EH (cell line): ENCODE measurements at places on chromosomes 6 and 20.
A peak's percentile ranks its signal among the peaks of the same experiment; 100 is the strongest.

DNA sequence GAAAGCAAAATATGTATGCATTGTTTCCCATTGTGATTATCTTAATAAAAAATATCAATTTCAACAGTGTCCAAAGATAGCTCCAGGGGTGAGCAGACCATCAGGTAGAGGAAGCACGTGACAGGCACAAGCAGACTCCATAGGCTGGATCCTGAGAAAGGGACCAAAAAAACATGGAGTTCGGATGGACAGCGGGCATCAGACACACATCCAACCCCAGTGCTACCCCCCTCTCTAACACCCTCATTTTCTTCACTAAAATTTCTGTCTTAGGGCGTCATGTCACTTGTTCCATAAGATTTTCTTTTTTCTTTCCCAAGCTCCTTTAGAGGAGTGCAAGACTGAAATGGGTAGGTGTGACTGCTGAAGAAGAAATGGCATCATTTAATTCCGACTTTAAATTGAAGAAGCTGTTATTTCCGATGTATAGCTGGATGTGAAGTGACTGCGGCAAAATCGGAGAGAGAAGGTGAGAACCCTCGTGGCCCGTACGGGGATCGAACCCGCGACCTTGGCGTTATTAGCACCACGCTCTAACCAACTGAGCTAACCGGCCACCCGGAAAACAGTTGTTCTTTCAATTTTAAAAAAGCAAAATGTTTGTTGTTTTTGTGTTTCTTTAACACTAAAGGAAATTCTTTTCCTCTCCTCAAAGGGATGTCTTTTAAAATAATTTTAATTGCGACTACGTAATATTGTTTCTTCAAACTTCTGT lies 10.3 kb upstream of the PRSS16 start:
- peak; percentile 57 for DNase-seq

DNA sequence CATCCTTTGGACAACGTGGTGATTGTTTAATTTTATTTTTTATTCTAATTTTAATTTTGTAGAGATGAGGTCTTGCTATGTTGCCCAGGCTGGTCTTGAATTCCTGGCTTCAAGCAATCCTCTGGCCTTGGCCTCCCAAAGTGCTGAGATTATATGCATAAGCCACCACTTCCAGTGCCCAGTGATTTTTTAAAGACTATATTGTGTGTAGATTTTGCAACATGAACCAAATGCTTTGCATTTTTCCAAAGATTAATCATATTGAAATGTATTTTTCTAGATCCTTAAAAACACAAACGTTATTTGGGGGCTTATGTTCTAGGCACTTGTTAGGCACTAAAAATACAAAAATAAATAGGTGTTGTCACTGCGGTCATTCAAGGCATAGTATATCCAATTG lies 117.6 kb upstream of the CCN2 start:
- DNase-seq: peak; percentile 37

DNA sequence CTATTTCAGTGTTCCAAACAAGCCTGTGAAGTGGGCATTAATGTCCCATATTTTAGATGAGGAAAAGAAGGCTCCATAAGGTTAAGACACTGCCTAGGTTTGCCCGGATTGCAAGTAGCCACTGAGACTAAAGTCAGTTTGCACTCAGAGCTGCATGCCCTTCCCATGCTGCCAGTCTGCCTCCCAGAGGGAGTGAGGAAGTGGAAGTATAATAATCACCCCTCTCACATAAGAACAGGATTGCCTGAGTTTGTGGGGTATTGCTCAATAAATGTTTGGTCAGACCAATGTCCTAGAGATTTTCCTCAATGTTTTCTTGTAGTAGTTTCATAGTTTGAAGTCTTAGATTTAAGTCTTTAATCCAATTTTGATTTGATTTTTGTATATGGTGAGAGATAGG lies 43.9 kb upstream of the CLIC5 start:
- DNase-seq: no peak

- peak; percentile 83 for DNase-seq
Observed at GRCh38 chr6:34656378-34657036, 40.1 kb downstream of the ILRUN start.

DNA sequence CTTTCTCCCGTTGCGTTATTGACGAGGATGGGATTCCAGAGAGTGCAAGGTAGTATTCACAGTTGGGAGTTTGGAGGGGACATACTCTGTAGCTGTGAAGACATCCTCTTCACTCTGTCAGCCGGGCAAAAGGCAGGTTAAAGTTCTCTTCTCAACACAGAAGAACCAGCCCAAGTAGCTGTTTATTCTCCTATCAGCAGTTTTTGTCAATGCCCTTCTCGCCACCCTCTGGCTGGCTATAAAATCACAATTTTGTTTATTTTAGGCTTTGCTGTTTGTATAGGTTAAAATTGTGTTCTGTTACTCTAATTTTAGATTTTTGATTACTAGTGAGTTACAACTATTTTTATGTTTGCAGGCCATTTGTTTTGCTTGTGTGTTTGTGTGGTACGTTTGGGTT lies 37.9 kb upstream of the MAS1 start:
- DNase-seq: peak; percentile 41

DNA sequence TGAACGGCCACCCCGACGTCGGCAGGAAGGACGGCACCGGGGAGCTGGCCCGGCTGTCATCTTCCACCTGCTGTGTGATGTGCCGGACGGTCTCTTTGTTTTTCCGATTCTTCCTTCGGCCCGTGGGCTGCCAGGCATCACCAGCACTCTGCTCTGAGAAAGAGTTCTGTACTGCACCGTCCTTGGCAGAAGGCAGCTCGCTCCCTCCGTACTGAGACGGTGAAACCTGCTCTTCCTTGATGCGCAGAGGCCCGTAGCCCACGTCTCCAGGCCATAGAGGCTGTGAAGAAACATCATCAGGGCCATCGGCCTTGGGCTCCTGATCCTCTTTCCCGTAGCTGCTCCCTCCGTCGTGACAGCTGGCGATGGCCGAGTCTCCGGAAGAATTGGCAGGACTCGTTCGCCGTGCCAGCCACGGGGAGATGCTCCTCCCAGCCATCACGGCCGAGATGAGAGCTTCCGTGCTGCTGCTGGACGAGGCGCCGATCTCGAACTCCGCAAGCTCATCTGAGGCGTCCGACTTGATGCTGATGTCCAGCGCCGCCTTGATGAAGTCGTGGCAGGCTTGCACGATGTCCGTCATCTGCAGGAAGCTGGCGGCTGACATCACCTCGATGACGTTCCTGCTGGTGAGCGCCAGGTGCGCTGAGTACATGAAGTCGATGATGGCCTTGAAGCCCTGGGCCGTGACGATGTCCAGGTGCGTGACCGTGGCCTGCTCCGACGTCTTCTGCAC lies 41.1 kb downstream of the ZBTB46 start:
- no peak for DNase-seq

GRCh38 chr20:46512943-46513844 lies at the start of gene ZNF334:
TSS of gene ZNF334 (minus strand) at chr20:46513559. CDS start at chr20:46512102, 1,457 bp downstream.
- DNase-seq: peak; percentile 15

DNA sequence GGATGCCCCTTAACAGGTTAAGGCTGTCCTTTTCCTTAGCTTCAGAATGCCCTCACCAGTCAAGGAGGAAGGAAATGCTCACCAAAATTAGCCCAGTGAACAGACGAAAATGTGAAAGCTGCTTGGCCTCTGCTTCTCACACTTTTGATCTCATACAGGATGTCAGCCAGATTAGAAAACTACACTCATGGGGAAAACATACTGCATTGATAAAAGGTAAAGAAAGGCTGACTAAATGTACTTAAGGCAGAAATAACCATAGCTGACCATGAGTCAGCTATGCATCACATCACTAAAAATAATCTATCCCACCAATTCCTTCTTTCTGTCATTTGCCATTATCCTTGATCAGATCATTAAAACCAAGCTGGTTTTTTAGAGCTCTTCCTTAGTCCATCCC lies 198.4 kb upstream of the TENT5A start:
- peak; percentile 80 for DNase-seq

DNA sequence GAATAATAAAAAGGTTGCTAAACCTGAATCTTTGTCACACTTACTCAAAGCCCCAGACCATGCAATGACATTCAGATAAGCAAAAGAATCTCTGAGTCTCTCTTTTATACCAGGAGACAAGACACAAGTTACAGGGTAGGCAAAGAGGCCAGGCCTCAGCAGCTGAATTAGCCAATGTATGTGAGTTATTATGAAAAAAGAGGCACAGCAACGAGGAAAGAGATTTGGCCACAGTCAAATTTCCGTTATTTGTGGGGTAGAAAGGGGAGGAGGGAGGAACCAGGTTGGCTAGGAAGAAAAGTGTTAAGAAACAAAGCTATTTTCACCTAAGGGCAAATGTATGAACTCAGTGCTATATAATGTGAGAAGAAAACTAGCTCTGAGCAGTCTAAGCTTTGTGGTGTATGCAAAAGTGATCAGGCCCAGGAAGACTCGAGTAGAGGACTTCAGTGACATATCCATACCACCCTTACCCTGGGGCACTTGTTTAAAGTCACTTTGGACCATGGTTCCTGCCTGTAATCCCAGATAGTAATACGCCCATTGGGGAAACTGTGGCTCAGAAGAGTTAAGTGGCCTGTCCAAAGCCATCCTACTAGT lies 19.1 kb downstream of the IPCEF1 start:
- DNase-seq: no peak

DNA sequence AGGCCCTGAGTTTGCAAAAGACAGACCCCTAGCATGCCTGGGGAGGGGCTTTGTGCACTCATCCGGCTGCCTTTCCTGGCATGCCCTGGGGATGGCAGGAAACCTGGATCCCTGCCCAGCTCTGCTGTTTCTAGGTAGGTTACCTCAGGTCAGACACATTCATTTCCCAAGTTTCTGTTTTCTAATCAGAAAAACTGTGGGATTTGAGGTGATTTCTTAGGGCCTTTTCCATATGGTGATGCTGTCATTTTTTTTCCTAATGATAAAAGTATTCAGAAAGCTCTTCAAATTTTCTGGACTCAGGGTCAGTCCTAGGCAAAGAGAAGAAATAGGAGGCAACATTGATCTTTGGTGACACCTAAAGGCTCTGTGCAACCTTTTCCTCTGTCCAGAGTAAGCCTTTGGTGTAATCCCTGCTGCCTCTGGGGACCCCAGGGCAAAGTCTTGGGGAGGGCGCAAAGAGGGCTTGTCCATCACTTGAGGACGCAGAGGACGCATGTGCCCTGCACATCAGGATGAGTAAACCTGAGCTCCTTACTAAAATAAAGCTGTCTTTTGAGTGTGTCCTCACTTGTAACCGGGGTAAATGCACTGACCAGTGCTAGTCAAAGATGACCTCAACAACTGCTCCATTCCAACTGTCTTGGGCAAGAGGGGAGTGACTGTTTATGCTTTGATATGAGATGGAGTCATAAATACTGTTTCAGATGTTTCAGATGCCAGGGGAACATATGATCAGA lies 13.5 kb upstream of the TRAM2 start:
- peak; percentile 91 for DNase-seq

- no peak for DNase-seq
Observed at GRCh38 chr6:13528232-13528631, 40.8 kb upstream of the GFOD1 start.

DNA sequence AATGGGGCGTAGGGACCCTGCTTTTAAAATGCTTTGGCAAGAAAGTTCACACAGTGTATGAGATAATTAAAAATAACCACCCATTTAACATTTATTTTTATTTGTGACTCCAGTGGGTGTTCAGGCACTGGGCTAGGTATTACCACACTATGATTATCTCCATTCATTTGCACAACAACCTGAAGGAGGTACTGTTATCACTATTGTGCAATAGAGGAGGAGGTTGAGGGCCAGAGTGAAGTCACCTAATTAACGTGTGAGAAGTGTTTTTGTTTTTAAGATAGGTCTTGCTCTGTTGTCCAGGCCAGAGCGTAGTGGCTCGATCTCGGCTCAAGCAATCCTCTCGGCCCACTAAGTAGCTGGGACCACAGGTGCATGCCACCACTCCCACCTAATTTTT lies 29.2 kb downstream of the MAK start:
- no peak for DNase-seq

DNA sequence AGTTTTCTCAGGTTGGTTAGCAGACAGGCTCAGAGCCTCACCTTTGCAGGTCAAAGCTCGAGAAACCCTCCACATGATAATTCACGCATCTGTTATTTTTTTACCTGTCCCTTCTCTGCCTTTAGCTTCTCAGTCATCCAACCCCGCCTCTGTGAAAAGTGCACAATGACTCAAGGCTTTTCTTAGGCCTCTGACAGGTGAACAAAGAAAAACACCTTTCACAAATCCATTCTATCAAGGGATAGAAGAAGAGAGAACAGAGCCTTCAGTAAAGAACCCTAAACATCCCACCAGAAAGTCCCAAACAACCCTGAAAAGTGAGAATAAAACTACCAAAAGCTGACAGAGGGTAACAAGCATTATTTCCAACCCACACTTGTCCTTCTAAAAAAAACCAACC lies 178.2 kb downstream of the GJA10 start:
- no peak for DNase-seq
